Brain (organoid and tissue), 16 donors: ENCODE measurements at places on chromosomes 3 and 15. TPM values are rescaled to one million over a fixed set of nuclear protein-coding genes. Genes with fewer than 3 reads are reported as not detected.
A peak's percentile ranks its signal among the peaks of the same experiment; 100 is the strongest.

- DNase-seq, result no peak
Measured at GRCh38 chr15:65404186-65404872, 18.4 kb downstream of the IGDCC4 start.

DNA sequence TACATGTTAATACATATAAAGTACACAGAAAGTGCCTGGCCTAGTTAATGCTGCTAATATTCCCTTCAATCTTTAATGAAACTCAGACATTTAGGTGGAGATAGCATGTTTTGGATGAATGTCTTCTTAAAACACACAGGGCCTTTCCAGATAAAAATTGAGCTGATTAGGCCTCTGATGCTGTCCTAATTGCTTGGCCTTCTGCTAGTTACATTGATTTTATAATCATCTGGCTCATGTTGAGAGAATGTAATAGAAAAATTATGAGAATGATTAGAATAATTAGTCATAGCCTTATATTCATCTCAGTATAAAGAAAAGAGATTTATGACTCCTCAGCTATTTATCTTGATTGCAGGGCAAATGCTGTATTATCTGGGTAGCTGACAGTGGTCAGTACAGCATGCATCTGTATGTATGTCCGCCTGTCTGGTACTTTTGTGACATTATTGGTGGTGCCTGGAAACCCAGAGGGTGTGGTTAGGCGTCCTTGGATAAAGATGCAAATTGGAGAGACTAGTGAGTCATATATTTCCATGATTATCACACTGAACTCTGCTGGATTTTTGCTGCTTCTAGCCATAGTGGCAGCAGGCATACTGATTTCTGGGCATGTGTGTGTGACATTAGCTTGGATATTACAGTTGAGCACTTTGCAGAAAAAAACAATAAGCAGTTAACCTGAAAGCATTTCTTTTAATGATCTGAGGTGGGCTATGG is 120.8 kb downstream of the FEZF2 start:
- no peak for DNase-seq

DNA sequence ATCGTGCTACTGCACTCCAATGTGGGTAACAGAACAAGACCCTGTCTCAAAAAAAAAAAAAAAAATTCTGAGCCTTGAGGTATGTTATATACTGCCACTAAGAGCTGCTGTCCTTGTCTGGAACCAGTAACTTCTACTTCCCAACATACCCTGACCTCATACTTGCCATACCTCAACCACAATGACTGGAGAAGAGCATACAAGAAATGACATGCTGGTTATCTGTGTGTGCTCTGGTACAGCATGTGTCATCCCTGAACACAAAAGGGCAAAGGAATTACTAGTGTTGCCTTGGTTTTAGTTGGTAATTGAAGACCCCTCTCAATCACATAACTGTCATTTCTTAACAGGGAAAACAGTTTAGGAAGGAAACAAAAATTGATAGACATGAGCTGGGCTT is 54.5 kb downstream of the MRPS25 start:
- DNase-seq, result no peak

DNA sequence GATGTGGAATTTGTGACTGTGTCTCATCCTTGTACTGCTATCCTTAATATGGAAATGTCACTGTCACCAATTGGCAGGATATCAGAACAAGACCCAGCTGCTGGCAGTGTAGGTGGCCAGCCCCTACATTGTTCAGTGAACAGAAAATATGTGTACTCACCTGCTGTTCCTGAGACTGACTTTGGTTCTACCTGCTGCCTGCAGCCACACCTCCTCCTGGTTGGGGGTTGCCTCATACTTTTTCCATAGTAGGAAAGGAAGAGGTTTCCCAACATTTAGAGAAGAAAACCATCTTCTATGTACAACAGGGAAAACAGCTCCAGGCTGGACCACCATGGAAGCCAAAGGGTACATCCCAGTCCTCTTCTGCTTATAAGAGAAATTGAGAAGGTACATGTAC is 35.9 kb downstream of the SLC12A1 start:
- DNase-seq, result no peak

- DNase-seq, result no peak
Measured at GRCh38 chr3:50600141-50600753, 11.3 kb downstream of the CISH start.

DNA sequence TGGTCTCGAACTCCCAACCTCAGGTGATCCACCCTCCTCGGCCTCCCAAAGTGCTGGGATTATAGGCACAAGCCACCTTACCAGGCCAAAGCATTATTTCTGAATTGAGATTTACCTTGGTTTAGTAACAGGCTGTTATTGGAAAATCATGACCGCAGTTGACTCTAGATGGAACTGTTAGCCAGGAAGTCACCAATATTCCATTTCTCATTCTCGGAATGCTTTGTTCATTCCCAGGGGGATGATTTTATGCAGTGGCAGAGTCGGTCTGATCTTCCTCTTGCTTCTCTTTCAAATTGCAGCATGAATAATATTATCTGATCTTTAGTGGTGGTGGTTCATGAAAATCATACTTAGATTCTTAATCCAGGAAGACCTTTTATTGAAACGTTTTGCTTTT is 195.5 kb upstream of the MBNL1 start:
- DNase-seq, result no peak

- no peak for DNase-seq
Measured at GRCh38 chr3:171687581-171687980, 122.7 kb downstream of the PLD1 start.

DNA sequence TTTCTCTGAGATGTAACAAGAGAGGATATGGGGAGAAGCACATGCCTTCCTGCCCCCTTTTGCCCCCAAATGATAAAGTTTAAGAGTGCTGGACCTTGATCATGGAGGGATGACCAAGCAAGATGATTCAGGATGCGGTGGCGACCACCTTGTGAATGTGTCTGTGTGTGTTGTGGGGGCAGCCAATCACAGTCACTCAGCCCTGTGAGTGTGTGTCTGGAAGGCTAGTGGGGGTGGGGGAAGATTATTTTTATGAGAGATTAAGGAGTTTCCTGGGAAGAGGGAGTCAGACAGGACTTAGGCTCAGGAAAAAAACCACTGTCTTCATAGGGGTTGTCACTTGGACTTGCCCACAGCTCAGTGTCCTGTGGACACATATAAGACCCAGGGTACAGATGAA is 57.8 kb upstream of the KY start:
- DNase-seq, result no peak

DNA sequence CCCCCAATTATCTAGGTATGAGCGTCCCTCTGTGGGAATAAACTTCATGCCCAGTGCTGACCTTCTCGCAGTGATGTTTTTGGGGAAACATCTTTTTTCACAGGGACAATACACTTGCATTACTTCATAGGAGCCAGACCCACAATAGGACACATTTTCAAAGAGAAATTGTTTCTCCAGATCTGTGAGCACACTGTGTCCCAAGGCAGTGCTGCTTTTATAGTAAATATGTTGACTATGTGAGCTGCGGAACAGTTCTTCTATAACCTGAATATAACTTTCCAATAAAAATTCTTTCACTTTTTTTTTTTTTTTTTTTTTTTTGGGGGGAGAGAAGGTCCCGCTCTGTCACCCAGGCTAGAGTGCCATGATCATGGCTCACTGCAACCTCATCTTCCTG is 17.4 kb upstream of the THSD4 start:
- no peak for DNase-seq

- DNase-seq, result peak; percentile 67
Measured at GRCh38 chr3:107523289-107523538, 452 bp downstream of the BBX start.

Gene ASB14
- polyA plus RNA-seq, result not detected
